Stimulated activated CD4-positive, alpha-beta T cell treated with anti-CD3 and anti-CD28 coated beads, Interleukin-4, amount 100 ng/mL, for 48 hours (primary cell): ENCODE measurements at places on chromosomes 16 and 17.

DNA sequence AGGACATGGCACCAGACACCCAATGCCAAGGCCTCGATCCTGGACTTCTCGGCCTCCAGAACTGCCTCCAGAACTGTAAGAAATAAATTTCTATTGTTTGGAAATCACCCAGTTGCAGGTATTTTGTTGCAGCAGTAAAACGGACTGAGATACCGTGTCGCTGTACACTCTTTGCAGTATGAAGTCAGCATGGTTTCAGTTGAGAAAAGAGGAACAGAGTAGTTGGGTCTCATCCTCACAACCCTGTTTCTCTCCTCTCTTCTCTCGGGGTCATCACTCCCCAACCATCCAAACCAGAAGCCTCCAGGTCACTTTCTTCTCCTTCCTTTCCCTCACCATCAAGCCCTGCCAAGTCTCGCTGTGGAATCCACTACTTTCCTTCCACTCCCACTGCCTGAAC is 77.8 kb downstream of the ADCY9 start:
- no peak for DNase-seq

GRCh38 chr17:81902023-81902652 is at the start of gene NPB:
NPB (plus strand) TSS chr17:81902238; CDS start chr17:81902278, 40 bp downstream.
- no peak for DNase-seq

- no peak for DNase-seq
Observed at GRCh38 chr17:27376637-27377547, 79.4 kb upstream of the KSR1 start.

DNA sequence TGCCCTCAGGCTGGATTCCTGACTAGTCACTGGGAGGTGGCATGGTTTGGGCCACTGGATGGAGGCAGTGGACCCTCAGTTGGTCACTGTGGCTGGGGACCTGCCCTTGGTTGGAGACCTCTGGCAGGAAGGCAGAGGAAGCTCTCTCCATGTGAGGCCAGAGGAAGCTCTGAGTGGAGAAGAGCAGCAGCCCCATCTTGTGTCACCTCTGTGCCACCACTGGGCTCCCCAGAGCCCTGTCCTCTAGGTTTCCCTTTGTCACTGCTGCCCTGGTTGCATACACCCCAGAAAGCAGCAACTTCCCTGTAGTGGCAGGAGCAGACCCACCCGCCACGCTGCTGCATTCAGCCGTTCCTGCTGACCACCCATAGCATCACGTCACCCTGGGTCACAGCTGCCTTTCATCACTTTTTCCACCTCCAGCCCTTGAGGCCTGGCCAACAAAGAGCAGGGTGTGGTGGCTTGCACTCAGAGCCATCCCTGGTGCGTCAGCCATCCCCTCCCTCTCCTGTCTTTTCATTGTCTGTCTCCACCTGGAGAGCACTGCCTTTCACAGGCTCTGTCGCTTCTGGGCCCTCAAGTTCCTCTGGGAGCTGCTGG is 11.9 kb downstream of the CTRL start:
- DNase-seq, result no peak

GRCh38 chr17:45985447-45985846 is 13.6 kb upstream of the STH start:
- DNase-seq, result no peak

- DNase-seq, result no peak
Observed at GRCh38 chr16:11624205-11624604, 37.5 kb upstream of the LITAF start.

DNA sequence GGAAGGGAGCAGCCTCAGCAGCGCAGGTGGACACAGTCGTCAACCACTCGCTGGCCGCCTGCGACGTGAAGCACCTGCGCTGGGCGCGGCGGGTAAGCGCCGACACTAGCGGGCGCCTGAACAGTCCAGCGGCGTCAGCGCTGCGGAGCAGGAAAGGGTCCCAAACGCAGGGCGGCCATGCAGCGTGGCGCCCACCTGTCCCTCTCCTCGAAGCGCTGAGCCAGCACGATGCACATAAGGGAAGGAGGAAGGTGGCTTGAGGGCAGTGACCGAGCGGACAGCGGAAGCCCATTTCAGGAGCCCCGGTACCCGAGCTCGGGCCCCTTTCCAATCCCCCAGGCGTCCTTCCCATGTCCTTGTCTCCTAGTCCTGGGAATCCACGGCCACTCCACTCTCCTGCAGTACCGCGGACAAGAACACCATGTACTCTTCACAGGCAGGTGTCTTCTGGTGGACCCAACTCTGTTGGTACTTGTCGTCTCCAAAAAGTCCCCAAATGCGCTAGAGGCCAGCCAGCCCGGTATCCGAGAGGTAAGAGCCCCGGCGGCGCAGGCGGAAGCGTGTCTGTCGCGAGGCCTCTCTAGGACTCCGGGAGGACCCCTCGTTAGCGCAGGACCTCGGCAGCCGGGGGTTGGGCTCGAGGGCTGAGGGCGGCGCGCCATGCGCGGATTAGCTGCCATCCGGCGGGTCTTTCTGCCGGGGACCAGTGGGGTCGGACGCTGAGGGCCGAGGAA is 14.4 kb downstream of the ZNF232 start:
- DNase-seq, result no peak

- no peak for DNase-seq
Observed at GRCh38 chr17:6000426-6000825, 69.8 kb upstream of the WSCD1 start.

DNA sequence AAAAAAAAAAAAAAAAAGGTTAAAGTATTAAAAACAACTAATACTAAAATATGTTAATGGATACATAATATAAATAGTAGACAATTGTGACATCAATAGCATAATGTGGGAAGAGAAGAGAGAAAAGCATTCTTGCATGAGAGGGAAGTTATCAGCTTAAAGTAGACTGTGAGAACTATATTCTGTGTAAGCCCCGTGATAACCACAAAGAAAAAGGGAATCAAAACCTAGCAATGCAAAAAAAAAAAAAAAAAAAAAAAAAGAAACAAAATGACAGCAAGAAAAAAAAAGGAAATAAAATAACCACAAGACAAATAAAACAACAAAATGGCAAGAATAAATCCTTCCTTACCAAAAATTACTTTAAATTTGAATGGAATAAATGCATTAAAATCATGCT is 39.8 kb upstream of the MYLK3 start:
- no peak for DNase-seq

DNA sequence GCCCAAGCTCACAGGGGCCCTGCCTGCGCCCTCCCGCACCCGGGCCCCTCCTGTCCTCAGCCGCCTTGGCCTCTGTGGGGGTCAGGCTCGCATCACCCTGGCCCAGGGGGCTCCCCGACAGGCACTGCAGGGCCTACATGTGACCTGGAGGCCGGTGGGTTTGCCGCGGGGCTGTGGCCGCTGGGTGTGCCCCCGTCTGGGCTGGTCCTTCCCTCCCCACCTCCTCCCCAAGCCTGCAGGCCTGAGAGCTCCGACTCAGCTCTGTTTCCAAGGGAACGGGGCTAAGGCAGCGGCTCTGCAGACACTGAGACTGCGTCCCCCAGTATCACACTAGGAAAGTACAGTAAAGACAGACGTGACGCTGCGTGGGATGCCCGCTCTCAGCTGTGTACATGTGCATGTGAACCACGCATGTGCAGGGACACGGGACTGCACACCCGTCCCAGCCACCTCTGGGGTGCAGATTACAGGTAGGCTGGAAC is 16.5 kb upstream of the WDR45B start:
- no peak for DNase-seq

- no peak for DNase-seq
Observed at GRCh38 chr17:1082579-1082978, 85.7 kb downstream of the TIMM22 start.

GRCh38 chr16:21081329-21081728 is 69.3 kb downstream of the DNAH3 start:
- DNase-seq, result no peak

DNA sequence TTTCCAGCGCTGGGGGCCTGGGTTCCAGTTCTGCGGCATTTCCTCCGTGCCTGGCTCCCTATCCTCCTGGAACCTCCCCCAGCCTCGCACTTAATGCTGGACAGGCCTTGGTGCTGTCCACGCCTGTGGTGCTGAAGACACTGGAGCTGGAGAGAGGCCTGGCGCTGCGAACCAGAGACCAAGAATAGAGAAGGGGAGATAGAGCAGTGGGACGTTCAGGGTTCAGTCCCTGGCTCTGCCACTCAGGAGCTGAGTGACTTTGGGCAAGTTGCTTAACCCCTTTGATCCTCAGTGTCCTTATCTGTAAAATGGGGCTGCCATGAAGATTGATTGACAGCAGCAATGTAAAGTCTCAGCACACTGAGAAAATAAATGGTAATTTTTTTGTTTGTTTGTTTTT is 11.9 kb downstream of the SBK1 start:
- no peak for DNase-seq

DNA sequence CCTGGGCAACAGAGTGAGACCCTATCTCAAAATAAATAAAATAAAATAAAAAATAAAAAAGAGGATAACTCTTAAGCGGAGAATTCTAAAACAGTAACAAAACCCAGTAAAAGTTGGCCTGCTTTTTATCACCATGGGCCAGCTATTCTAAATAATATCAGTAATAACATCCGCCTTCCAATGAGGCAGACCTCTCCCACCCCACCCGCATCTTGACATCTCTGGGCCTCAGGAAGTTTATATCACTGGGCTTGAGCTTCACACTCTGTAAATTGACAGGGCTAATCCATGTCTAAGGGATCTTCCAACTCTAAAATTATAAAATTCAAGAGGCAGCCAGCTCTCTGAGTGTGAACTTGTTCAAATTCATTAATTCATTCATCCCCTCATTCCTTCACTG is 82.9 kb upstream of the MTMR4 start:
- DNase-seq, result no peak

- DNase-seq, result no peak
Observed at GRCh38 chr16:30033270-30033669, 2.2 kb upstream of the TLCD3B start.

DNA sequence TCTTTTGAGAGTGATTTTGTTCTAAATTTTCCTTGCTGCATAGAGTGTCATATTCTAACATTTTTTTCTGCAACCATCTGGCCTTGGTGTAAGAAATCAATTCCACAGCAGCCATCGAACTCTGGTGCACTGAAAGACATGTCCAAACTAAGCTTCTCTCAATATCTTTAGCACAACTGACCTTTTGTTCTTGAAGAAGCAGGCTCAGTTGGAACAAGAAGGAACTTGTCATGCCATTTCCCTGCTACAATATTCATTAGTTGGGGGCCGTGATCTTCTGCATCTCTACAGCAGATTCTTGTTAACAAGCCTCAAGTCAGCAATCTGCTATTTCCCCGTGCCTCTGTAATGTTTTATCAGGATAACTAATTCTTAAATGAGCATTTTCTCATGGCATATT is 1305.6 kb downstream of the CDH11 start:
- no peak for DNase-seq

- no peak for DNase-seq
Observed at GRCh38 chr16:66430214-66430613, 3.1 kb downstream of the BEAN1 start.

GRCh38 chr16:46986896-46987295 is 13.4 kb upstream of the DNAJA2 start:
- no peak for DNase-seq
